ENCODE measurements at places on chromosomes 2 and 18.

DNA sequence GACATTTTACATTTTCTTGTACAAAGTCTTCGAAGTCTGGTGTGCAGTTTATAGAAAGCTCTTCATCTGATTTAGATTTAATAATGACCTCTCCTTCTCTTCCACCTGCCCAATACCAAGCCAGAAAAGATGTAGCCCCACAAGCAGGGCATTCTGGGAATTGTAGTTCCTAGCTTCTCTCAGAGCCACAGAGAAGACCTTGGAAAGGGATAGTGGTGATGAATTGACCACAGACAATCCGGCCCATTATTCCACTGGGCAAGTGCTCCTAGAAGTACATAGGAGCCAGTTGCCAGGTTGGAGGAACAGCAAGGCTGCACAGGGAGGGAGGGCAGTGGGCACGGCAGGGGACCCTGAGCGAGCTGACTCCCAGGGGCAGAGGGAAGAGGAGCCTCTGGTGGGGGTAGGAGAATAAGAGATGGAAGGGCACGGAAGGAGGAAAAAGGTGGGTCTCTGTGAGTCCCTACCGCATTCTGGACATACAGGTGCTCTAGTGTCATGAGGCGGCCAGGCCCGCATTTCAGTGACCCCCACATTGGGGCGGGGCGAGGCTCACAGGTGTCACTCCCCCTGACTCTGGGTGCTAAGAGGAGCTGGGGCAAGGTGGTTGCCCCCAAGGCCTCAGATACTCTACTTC, 152.5 kb upstream of the HAAO start:
- no peak for DNase-seq

DNA sequence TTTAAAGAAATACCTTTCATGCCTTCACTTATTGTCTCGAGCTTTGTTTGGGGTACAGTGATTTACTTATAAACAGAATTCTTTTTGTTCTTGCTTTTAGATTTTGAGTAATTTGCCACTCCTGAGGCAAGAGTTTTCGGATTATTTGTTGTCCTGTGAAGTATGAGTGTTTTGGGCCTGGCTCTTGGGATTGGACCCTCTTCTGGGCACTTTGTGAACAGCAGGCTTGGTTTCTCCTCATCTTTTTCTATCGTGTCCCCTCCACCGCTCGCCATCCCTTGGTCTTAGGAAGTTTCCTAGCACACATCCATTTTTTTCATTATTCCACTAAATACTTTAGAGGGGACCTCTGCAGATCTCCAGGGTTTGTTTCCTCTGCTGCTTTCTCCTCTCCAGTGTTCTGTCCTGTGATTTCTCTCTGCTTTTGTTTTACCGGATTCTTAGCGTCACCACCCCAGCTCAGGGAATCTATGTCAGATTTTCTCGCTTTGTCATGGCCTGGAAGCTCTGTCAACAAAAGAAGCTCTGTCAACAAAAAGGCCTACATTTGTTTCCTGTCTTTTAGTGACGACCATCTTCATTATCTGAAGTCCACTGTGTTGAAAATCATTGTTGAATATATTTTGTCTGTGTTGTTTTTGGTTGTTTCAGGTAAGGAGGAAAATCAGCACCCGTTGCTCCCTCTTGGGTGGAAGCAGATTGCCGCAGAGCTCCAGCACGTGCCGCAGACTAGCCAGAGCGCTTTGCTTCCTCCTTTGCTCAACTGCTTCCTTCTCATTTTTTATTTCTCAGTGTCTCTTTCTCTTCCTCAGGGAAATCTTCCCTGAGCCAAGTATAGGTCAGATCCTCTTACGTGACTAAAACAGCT, 27.8 kb downstream of the ANKRD62 start:
- no peak for DNase-seq

- no peak for DNase-seq
Measured at GRCh38 chr2:127462461-127462860, 44.2 kb downstream of the PROC start.

GRCh38 chr18:35691625-35692024, 110.1 kb downstream of the GALNT1 start:
- DNase-seq: no peak

DNA sequence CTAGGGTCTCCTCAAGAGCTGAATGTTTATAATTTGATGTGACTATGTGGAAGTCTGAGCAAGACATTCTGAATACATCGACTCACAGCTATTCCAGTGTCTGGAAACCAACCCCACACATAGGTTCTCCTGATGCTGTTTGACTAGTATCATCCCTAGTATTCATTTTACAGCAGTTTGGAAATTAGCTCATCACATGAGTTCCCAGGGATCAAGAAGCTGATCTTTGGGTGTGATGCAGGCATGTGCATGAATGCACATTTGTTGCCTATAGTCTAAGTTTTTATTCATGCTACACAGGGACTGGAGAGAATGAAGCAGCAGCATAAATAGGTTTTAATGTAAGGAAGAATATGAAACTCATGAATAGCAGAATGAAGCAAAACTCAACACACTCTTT, 284.3 kb upstream of the SPRED2 start:
- no peak for DNase-seq

DNA sequence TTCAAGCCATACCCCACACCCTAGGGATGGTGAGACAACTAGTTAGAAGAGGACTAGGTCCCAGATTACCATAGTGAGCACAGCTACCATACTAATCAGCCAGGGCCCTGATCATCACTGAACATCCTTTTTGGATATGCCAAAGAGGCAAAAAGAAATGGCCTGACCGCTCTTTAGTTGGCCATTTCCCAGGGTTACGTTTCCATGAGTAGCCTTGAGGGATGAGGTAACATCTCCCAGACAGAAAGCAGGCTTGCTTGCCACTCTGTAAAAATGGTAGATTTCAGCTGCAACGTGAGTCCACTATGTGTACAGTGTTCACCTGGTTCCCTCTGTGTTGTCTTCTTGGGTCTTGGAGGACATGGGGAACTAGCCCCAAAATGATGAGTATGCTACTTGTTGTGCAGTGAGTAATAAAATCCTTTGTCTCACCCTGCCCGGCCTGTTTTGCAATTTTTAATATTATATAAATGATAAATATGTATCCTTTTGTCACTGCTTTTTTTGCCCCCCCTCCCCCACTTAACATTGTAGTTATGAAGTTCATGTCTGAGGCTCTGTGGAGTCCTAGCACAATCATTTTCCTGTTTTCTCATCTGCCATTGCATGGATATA, 8.9 kb upstream of the GALM start:
- DNase-seq: no peak

DNA sequence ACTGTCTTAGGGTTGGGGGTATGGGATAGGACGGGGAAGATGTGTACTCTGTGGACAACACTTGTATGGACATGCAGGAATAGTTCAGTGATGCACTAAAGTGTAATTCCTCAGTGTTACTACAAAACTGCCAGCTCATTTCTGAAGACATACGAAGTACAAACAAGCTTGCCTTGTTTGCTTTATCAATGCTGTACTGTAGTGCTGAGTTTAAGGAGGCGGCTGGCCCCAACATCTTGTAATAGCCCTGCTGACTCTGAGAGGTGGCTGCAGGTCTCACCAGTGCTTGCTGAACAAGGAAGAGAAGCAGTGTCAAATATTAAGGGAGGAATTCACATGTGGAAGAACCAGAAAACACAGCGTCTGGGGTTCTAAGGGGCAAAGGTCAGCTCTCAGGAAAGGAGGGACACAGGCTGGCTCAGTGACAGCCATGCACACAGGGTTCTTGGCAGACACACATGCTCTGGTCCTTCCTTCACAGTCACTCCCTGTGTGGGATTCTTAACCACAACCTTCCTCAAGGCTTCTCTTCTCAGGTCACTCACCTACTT, 39.8 kb upstream of the EVA1A start:
- no peak for DNase-seq

DNA sequence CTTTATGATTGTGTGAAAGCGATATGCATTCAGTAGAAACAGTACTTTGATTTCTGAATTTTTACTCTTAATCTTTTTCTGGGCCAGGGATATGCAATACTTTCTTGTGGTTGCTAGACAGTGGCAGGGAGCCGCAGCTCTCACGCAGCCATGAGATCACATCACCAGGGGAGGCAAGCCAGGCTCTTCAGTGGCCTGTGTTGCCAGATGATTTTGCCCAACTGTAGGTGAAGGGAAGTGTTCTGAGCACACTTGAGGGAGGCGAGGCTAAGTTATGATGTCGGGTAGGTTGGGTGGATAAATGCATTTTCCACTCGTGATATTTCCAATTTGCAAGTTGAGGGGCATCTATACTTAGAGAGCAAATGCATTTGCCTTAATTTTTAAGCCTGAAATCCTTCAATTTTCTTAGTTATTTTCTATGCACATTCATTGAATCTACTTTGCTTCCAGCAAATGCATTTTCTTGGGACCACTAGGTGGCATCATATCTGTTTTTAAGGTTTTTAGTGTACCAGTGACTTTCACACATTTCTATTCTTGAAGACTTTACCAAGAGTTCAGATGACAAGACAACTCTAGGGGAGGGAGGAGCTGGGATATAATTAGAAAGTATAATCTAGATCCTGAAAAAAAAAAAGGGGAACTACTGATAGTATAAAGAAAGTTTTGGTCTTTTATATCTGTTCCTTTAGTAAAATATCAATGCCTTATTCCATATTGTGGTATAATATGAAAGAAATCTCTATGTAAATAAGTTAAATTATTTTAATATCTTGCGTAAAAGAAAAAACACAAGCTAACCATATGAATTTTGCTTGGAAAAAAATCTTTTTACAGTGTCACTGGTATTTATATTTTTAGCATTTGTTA, 643.3 kb downstream of the SOCS6 start:
- no peak for DNase-seq

DNA sequence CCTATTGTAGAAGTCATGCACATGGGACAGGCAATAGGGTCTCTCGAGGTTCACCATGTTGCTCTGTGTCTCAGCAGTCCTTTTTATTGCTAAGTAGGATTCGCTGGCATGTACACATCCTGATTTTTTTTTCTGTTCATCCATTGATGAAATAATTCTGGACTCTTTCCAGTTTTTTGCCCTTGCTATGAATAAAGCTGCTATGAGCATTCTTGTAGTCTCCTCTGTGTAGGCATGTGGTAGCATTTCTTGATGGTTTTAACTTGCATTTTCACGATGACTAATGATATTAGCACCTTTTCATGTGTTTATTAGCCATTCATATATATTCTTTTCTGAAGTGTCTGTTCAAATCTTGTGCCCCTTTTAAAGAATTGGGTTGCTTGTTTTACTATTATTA, 65.8 kb upstream of the EDAR start:
- DNase-seq: no peak

GRCh38 chr2:112662704-112663103, 17.0 kb downstream of the SLC20A1 start:
- DNase-seq: no peak

DNA sequence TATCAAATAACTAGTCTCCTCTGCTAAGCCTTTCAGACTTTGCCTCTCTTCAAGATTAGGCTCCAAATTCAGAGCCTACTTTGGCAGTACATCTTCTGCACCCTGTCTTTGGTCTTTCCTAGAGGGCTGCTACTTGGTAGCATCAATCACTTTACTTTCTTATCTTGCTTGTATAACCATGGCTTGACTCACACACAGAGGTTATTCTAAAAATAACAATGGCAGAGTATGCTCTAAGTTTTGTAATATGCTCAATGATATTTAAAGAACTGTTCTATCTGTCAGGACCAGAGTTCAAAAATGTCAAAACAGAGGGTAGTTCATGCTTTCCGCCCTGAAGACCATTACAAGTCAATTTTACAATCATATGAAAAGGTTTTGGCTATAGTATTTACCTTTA, 27.7 kb downstream of the THOC1 start:
- DNase-seq: no peak

GRCh38 chr2:18900691-18901141, 311.3 kb upstream of the NT5C1B start:
- DNase-seq: no peak

GRCh38 chr18:78213361-78213994, 766.1 kb upstream of the SALL3 start:
- DNase-seq: no peak

DNA sequence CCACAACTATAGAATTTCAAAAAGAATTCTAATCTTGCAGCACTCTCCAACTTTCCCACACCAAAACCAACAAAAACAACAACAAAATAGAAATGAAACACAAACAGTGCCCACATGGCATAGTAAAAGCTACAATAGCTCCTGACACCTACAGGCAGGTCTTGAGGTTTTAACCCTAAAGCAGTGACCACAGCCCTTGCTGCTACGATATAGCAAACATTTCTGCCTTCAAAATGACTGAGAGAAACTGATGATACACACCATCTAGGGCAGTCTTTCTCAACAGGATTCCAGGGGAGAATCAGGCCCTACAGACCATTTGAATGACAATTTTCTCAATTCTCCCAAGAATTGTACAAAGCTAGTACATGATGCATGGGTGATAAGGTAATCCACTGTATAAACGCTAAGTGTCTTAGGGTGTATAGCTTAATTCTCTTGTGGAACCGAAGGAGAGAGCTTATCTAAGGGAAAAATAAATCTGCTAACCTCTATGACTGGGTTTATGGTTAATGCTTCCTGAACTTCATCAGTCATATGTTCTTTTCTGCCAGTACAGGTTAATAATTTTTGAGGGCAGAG, 46.5 kb downstream of the TRAK2 start:
- DNase-seq: no peak

GRCh38 chr2:55415300-55415699, 4.4 kb downstream of the CCDC88A start:
- no peak for DNase-seq

DNA sequence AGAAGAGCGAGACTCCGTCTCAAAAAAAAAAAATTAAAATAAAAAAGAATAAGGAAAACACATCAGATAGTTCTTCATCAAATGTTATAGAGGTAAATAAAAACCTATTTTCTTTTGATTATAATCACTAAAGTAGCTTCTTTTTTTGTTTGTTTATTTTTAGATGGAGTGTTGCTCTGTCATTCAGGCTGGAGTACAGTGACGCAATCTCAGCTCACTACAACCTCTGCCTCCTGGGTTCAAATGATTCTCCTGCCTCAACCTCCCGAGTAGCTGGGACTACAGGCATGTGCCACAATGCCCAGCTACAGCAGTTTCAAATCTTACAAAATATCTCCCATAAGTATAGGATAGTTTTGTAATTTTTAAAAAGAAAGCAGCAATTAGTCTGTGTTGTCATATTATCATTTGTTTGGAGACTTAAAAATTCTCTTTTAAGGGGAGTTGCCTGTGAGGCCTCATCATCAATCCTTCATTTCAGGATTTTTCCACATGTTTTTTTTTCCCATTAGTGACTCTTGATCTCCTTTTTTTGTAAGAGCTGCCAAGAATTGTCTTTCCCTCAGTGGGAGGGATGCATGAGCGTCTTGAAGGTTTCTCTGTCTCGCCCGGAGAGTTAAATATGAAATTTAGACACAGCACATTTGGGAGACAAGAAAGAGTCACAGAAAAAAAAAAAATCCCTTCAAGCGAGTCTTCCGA, 275.9 kb downstream of the CDCA7 start:
- no peak for DNase-seq

DNA sequence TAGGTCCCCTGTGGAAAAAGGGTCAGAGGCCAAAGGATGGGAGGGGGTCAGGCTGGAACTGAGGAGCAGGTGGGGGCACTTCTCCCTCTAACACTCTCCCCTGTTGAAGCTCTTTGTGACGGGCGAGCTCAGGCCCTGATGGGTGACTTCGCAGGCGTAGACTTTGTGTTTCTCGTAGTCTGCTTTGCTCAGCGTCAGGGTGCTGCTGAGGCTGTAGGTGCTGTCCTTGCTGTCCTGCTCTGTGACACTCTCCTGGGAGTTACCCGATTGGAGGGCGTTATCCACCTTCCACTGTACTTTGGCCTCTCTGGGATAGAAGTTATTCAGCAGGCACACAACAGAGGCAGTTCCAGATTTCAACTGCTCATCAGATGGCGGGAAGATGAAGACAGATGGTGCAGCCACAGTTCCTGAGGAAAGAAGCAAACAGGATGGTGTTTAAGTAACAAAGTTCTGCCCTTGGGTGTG, 165.8 kb downstream of the RPIA start:
- no peak for DNase-seq

- no peak for DNase-seq
Measured at GRCh38 chr18:22200611-22201225, 31.3 kb downstream of the GATA6 start.

Data from DMS 273 treated with DMSO at 0.1 percent for 48 hours (cell line).